Stimulated activated CD4-positive, alpha-beta T cell treated with anti-CD3 and anti-CD28 coated beads, Interleukin-4, amount 100 ng/mL, for 1 hour (primary cell): ENCODE measurements at places on chromosomes 5 and 9.

DNA sequence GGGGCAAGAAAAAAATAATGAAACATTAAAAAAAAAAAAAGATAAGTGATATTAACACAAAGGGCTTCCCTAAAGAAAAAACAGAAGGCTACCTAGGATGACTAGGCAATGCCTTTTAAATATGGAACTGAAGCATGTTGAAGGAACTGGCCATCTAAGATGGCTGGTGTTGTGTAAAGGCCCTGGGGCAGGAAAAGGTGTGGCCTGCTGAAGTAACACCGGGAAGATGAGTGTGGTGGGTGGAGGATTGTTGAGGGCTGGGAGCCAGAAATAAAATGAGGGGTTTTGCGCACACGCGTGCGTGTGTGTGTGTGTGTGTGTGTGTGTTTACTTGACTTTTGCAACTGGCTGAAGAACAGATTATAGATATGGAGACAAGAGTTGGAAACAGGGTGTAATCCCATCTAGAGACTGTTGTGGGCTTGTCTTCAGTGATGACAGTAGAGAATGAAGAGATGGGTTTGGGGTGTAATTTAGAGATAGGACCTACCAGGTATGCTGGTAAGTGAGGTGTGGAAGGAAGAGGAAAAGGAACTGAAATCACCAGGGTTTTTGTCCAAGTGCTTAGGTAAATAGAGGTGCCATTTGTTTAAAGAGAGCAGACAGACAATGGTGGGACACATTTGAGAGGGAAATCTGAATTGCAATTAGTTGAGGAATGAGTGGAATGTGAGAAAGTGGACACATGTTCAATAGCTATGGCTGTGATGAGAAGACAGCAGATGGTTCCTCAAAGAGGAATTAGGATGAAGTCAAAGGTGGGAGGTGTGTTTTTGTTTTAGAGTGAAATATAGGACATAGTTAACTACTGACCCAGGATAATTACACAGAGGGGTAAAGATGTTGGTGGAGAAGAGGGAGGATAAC is 33.9 kb downstream of the RAD23B start:
- no peak for DNase-seq

GRCh38 chr5:71973563-71973962 is 133.7 kb upstream of the MAP1B start:
- no peak for DNase-seq

DNA sequence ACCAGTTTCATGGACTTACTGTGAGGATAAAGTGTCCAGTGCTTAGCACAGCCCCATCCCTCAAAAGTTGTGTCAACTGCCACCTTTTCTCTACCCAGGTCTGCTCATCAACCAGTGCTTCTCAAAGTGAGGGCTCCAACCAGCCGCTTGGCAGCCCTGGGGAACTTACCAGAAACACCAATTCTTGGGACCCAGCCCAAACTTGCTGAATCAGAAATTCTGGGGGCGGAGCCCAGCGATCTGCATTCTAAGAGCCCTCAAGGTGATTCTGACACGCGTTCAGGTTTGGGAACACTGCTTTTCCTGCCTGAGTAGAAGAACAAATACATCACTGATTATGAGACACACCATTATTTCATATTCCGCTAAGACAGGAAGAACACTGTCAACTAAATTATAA is 132.0 kb downstream of the NSG2 start:
- DNase-seq, result no peak

- no peak for DNase-seq
Observed at GRCh38 chr9:88571419-88571818, 36.4 kb downstream of the NXNL2 start.

GRCh38 chr9:77018969-77019235 is 553 bp upstream of the FOXB2 start:
- DNase-seq, result no peak

DNA sequence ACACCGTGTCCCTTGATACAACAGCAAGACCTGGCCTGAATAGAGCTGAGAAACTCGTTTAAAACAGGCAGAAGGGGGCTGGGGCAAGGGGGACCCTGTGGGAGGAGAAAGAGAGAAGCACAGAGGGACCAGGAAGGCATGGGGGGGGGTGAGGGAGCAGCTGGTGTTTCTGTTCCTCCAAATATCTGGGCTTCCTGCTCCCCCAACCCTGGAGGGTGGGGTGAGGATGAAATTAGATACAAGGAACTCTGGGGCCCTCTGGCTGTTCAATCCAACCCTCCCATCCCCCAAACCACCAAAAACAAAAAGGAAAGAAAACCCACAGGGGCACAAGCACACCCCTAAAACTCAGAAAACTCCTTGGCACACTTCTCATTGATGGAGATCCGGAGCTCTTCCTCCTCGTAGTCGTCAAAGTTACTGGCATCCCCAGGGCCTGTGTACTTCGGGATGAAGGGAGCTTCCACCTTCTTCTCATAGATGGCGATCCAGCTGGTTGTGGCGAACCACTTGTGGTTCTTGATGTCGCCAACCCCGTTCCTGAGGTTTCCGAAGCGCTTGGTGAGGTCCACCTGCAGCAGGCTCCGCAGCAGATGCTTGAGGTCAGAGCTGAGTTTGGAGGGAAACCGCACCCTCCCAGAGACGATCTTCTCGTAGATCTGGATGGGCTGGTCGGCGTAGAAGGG is 1.1 kb downstream of the PRKACG start:
- DNase-seq, result no peak

- no peak for DNase-seq
Observed at GRCh38 chr9:107819772-107820565, 330.4 kb upstream of the KLF4 start.

DNA sequence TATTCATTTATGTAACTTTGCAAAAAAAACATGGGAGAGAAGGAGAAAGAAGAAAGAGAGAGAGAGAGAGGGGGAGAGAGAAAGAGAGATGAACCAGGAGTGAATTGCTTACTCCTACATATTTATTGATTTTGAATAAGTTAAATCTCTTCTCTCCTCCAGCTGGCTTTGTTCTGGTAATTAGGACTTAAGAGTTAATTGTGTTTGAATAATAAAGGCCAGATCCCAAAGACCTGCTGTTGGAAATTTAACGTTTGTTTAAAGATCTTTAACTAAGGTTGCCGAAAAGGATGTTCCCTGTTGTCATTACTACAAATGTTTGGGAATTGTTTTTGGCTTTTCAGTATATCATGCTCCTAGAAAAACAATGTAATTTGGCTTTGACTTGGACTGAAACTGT is 473.0 kb downstream of the TUSC1 start:
- DNase-seq, result no peak

DNA sequence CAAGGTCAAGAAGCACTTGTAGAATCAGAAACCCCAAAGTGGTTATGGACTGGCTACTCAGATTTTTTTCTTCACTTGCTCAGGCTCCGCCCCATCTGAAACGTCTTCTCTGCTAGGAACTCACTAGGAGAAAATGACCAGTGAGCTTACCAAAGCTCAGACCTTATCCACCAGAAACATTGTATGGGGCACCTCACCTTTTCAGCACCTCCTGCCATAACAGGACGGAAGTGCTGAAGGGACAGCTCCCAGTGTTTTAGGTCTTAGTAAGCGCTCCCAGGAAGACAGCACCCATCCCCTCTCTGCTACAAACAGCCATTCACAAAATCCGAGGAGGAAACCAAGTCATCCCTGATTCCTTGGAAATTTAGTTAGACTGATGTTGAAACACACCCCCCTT is 1.2 kb upstream of the GABRA1 start:
- no peak for DNase-seq

DNA sequence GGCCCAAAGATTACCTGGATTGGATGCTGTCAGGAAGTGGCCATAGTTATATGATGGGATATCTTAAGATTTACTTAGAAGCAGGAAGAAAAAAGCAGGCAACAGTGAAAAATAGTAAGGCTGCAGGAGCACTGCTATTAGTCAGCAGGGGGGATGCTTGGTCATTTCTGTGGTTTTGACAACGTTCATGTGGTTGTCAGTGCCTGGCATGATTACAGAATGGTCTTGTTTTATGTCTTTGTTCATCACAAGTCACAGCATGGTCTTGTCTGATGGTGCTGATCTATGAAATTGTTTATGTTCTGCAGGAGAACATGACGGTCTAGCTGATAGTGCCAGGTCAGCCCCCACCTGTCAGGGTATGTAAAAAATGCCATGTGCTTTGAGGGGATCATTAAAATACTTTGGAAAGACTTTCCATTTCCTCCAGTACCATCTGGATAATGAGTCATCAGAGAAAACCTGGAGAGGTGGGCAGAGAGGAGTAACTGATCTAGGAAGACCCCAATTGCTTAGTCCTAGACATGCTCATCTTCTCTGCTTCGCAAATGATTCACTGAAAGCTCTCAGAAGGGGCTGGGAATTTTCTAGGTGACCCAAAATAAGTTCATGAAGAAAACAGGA is 48.5 kb downstream of the PLGRKT start:
- DNase-seq, result no peak

DNA sequence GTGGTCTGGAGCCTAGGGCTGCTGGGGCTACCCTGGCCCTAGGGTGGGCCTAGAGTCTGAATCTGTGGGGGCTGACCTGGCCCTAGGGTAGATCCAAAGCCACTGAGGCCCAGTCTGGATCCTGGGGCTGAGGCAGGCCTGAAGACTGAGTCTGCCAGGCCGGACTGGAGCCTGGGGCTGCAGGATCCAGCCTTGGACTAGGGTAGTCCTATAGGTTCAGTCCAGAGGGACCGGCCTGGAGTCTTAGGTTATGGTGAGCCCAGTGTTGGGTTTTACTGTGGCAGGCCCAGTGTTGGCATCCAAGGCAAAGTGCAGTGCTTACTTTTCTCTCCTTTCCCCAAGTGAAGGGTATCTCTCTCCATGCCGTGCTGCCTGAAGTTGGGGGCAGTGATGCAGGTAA is 227.9 kb upstream of the TAS2R1 start:
- no peak for DNase-seq

GRCh38 chr9:34688329-34689115 is 2.6 kb downstream of the CCL19 start:
- no peak for DNase-seq

- DNase-seq, result no peak
Observed at GRCh38 chr5:16866795-16867576, 69.1 kb downstream of the MYO10 start.

GRCh38 chr5:179413711-179414458 is 68.6 kb upstream of the ADAMTS2 start:
- DNase-seq, result no peak

GRCh38 chr9:132063281-132063680 is 16.4 kb downstream of the MED27 start:
- DNase-seq, result no peak

DNA sequence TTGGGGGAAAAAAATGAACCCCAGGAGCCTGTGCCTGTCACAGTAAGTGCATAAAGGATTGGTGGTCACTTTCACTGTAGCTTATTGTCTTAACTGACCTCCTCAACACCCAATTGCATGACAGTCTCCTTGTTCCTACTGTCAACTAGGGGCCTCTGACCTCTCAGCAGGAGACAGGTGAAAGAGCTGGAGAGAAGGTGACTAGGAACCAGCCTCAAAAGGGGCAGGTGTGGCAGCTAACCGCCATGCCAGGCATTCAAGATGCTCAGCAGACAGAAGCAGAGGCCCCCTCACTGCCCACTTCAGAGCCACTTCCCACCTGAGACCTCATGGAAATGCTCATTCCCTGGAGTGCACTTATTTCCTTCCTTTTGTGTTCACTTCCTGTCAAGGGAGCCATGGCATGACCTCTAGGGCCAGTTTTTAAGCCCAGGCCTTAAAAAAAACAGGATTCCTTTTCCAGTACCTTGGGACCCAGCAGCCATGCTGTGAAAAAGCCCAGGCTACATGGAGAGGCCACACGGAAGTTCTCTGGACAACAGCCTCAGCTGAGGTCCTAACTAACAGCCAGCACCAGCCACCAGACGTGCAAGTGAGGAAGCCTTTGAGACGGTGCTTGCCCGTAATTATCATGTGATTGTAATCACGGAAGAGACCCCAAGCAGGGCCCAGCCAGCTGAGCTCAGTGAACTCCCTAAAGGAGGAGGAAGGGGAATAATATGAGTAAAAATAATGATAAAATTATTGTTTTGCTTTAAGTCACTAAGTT is 74.9 kb downstream of the NSUN2 start:
- DNase-seq, result no peak
